ENCODE measurements at places on chromosomes 6 and 20.

GRCh38 chr6:15791448-15792181 lies 128.8 kb upstream of the DTNBP1 start:
- DNase-seq: no peak

DNA sequence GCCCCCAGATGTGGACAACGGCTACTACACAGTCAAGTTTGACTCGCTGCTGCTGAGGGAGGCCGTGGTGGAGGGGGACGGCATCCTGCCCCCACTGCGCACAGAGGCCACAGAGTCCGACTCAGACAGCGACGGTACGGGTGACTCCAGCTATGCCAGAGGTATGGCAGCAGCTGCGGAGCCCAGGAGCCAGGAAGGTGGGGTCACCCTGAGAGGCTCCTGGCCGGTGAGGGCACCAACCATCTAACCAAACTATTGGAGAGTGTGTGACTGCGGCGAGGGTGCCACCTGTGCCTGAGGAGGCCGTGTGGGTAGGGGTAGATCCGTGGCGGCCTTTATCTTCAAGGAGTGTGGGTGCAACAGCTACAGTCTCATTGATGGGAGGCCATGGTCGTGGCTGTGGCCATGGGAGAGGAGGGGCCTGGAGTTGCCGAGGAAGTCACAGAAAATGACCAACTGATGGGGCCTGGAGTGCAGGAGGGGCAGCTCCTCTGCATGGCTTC lies 2.8 kb upstream of the LIME1 start:
- DNase-seq: no peak

DNA sequence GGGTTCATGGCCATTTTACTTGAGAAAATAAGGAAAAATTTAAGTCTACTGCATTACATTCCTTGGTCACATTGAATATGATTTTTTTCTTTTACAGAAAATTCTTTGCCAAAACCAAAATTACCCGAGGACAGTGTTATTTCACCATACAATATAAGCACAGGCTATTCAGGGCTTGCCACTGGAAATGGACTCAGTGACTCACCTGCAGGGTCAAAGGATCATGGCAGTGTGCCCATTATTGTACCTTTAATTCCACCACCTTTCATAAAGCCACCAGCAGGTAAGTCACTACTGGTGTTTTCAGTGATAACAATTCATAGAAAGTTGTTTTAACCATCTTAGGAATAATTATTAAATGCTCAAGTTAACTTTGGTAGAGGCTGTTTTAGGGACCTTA lies 16.2 kb downstream of the SOBP start:
- no peak for DNase-seq

DNA sequence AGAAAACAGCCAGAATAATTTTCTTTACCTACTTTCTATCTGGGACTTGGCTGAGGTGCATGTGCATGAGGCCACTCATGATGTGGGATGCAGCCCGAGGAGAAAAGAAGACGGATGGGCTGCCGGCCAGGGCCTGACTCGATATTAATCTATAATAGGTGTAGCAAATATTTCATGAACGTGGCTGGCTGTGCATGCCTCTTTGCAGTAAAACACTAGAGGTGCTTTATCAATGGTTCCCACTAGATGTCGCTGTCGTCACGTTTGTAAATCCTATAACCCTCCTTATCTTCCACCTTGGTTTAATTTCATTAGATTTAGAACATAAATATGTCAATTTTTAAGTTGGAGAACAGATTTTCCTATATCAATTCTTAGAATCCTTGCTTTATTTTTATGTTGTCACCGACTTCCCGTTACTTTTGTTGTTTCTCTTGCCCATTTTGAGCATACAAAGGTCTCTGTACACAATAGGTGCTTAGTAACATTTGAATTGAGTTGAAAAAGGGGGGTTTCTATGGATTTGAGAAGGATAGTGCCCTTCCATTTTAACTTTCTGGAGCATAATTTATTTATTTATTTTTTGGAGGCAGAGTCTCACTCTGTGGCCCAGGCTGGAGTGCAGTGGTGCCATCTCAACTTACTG lies 19.6 kb upstream of the FERMT1 start:
- peak; percentile 12 for DNase-seq

DNA sequence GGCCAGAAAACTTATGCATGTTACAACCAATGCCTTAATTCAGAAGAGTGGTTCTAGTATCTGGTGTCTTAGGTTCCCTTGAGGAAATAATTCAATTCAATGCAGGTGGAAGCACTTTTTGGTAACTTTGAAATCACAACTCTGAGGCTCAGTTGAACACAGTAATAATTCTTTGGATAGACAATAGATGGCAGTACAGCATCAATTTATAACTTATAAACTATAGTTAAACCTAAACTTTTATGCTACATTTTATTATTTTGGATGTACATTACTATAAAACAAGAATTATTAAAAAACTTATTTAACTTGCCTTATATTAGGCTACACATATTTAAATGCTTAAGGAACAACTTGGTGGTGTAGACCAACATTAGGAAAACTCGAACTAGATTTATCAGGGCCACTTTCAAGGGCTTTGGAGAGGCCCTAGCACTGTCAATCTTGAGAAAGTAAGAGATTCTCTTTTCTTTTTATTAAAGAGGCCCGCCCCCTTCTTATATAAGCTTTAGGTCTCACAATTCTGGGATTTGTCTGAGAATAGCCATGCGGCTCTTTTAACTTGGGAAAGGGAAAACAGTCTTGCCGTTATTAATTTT lies 85.9 kb downstream of the CRYBG1 start:
- peak; percentile 12 for DNase-seq

- DNase-seq: no peak
Measured at GRCh38 chr6:113539623-113540022, 317.5 kb upstream of the MARCKS start.

- DNase-seq: no peak
Measured at GRCh38 chr6:33198853-33199436, 1.5 kb downstream of the RXRB start.

- DNase-seq: no peak
Measured at GRCh38 chr6:20715135-20715806, 181.0 kb downstream of the CDKAL1 start.

GRCh38 chr20:25281541-25281991 lies 33.7 kb downstream of the PYGB start:
- no peak for DNase-seq

DNA sequence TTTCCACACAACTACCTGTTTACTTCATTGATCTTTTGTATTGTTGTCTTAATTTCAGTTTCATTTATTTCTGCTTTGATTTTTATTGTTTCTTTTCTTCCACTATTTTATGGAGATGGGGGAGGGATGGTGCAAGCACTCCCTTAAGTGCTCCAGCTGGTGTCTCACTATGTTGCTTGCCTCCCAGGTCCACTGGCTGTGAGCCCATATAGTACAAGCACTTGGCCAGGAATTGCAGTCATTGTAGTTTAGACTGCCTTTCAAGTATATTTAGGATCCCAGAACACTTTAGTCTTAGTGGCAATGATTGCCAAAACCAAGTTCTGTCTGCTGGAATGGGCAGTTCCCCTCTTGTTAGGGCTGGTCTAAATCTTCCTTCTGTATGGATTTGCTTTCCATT lies 34.9 kb upstream of the MAN1A1 start:
- DNase-seq: no peak

- no peak for DNase-seq
Measured at GRCh38 chr20:31705598-31706597, 16.8 kb downstream of the BCL2L1 start.

- DNase-seq: no peak
Measured at GRCh38 chr6:13260101-13260598, 68.2 kb downstream of the TBC1D7 start.

GRCh38 chr20:43736588-43737158 lies 9.9 kb upstream of the GTSF1L start:
- no peak for DNase-seq

GRCh38 chr20:21515300-21516179 lies 1.7 kb upstream of the NKX2-2 start:
- DNase-seq: no peak

DNA sequence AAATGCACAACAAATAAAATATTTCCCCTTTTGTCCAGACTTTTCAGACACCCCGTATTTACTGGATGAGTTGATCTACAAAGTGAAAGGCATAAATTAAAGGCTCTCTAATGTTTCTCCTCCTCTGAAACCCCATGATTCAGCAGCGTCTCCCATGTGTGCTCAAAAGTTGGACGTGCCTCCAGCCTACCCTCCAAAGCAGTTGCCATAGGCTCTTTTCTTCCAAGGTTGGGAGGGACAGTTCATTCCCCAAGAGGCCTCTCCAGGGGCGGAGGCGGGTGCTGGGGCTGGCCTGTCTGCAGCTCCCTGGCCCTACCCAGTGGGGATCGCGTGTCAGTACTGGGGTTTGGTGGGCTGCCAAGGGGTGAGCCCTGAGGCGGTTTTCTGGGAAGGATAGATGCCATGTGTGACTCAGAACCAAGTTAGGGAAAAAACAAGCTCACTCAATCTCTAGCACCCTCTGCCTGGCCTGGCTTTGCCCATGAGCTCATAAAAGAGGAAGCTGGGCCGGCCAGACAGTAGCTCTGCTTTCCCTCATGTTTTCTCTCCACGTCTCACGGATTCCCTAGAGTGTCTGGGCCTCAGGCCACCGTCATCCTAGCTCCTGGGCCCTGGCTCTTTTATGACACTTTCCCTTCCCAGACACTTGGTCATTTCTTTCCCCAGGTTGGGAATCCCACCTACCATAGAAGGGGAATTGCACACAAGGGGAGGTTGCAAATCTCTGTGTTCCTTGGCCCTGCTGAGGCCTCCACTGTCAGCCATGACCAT lies 8.0 kb upstream of the IER3 start:
- no peak for DNase-seq

DNA sequence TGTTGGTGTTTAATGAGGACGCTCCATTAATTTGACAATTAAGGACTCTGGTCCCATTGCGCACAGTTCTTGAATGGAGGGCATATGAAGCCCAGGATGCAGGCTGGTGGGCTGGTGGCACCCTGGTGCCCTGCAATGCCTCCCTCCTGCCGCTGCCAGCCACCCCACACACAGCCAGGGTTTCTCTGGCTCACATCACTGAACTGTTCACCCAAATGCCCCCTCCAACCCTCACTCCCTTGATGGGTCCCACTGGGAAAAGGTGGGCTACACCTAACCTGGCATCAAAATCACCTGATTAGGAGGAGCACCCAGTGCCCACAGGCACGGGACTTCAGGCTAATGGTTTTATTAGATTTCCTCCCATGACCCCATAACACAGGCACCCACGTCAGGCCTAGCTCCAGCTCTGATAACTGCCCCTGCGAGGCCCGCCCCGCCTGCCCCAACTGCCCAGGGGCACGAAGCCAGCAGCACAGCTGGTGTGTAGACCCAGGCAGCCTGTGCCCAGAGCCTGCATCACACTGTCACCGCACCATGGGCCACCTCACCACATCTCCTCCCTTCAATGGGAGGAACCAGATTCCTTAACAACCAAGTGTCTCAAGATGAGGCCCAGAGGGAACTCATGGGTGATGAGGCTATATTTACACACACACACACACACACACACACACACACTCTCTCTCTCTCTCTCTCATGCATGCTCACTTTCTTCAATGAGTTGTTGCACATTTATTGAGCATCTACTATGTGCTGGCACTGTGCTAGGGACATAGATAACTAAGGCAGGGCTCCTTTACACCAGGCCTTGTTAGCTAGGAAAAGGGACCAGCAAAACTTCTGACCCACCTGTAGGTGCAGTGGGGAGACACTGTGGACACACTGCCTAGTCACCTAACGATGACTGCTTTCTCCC lies 107.3 kb downstream of the NOL4L start:
- no peak for DNase-seq

DNA sequence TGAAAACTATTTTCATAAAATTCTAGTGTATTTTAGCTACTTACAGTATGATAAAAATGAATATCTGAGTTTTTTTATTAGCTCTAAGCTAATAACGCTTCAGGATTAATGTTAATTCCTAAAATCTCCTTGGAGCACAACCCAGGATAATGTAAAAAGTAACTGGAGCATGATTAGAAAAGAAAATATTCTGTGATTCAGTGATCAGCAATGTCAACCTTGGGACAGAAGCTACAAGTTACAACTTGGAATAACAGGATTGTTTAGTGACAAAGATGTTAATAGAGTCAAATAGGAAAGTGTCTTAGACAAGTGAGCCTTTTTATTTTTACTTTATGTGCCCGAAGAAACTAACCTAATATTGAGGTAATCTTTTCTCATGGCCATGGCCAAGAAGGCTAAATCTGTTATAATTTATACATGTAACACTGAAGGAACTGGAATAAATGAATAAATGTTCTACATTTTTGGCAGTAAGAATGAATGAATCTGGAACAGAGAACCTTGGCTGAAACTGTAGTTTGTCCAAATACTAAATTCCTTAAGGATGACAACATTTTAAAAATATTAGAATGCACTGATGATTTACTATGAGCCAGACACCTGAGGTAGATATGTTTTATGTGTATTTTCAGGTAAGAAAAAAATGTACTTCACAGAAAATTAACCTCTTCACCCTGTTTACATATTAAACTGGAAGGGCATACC lies 994.0 kb downstream of the GRIK2 start:
- DNase-seq: no peak

- no peak for DNase-seq
Measured at GRCh38 chr6:151661928-151662327, 145.6 kb upstream of the ESR1 start.

GRCh38 chr6:93823489-93823888 lies 404.1 kb upstream of the EPHA7 start:
- DNase-seq: no peak

All from central memory CD4-positive, alpha-beta T cell (primary cell).